Spleen (tissue), 13 donors: ENCODE measurements at places on chromosomes 6 and 20. TPM values are rescaled to one million over a fixed set of nuclear protein-coding genes. Genes with fewer than 3 reads are reported as not detected.

Gene HLA-DQB2
- 6.9 TPM for total RNA-seq

Gene MYB
- 1.8 TPM for total RNA-seq

Gene MTFR2
- total RNA-seq: 1.6 TPM

DNA sequence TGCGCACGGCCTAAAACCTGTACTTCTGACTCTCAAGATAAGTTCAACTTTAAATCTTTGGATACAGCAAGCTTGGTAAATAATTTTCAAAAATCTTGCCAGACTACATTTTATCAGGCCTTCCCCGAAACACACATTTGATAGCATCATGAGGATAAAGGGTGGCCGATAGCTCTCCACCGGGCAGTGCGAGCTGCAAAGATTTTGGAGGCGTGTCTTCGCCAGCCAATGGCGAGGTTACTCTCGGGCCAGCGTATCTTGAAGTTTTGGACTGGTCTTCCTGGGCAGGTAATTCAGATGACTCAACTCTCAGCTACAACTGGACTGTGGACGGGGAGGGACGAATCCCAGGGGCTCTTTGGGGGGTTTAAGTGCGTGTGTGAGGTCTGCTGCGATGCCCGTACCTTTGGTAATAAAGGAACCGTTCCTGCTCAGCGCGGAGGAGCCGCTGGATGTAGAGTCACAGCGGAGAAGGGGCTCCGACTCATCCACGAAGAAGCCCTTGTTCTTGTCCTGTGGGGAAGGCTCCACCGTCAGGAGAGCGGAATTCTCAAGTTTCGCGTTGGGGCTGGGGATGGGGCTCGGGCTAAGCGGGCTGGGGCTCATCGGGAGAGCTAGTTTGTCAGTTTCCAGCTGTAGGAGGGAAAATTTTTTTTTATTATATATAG, 75.3 kb downstream of the TNFRSF21 start:
- DNase-seq: no peak

GRCh38 chr6:89452281-89452680, 19.3 kb downstream of the ANKRD6 start:
- DNase-seq: no peak

- DNase-seq: no peak
Measured at GRCh38 chr20:22974354-22974753, 60.8 kb upstream of the SSTR4 start.

DNA sequence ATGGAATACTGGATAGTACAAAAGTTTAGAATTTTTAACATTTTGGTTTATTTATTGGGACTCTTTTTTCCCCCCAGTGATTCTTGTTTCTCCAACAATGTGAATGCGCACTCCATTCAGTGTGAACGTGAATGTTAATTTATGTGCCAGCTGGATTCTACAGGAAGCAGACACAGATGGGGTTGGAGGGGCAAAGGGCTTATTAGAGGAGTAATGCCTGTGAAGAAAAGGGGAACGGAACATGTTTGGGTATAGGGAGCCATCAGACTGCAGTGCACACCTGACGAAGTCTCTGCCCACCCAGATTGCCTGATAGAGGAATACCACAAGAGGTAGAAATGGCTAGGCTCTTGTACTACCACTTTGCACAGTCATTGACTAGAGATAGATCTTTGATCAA, 48.2 kb downstream of the PTPRA start:
- no peak for DNase-seq

DNA sequence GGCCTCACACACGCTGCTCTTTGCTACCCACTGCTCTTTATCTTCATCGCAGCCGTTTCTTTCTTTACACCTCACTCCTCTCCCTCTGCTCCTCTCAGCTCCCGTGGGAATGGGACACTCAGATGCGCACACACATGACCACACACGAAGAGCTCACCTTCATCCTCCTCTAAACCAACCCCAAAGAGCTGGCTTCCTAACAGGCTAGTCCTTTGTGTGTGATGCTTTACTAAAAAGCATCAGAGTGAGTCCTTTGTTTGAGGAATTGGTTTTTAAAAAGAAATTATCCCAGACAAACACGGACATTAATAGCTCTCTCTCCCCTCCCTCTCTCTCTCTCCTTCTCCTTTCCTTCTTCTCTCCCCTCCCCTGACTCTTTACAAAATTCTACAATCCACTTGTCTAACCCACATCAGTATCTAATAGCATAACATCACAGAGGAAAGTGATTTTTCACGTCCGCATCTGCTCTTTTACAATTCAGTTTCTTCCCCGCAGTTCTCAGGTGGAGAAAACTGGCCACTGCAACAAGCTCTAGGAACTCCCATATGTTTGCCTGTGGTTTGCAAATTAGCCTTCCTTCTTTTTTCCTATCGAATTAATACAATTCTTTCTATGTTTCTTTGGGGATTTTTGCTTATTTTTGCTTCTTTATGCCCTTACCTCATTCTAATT, 306.8 kb upstream of the CNR1 start:
- no peak for DNase-seq

- DNase-seq: no peak
Measured at GRCh38 chr6:11067348-11067747, 23.2 kb upstream of the ELOVL2 start.

DNA sequence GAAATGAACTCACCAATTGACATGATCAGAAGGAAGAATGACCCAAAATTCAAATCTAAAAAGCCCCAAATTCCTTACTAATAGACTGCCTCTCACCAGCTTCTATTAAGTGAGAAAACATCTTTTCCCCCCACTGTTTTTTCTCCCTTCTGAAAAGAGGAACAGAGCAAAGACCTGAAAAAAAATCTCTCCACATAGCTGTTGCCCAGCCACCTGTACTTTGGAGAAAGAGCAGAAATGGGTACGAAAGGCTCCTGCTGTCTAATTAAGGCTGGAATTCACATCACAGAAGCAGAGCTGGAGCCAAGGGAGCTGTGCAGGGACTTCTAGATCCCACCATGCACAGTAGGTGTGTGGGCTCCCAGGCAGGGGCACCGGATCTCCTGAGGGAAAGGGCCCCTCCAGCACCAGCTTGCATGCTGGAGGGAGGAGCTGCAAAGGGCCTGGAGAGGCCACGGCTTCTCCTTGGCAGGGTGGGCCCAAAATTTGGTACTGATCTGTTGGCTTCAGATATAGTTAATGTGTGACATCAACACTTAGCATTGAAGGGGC, 73.2 kb upstream of the DUSP22 start:
- DNase-seq: no peak

DNA sequence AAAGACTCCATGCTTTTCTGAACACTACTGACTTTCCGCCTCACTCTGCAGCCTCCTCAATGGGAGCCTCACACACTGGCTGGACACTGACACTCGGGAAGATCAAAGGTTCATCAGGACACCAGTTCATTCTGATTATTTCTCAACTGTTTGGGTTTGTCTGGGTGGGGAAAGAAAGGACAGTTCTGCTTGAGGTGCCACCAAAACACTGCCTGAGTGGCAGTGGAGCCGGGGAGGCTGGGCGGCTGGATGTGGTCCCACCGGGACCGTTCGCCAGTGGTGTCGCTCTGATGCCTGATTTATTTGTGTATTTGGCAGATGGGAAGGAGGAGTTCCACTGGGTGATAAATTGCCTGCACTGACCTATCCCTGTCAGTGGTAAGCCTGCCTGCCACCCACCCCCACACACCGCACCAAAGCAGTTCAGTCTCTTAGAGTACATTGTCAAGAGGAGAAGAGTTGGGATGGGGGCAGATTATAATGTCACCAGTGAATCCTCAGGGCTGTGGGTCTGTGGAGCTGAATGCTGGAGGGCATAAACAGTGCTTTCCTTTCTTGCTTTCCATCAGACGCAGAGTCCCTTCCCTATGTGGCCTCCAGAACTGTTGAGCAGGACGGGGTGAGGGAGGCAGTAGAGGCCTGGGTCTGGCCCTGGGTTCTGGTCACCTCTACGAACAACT, 49.8 kb downstream of the EDN1 start:
- DNase-seq: no peak
